ENCODE measurements at places on chromosomes 5 and 9.
A peak's percentile ranks its signal among the peaks of the same experiment; 100 is the strongest.

GRCh38 chr9:134366223-134367031 lies 40.2 kb downstream of the RXRA start:
- DNase-seq = peak; percentile 84

- DNase-seq = peak; percentile 80
Observed at GRCh38 chr5:72387985-72388384, 67.8 kb downstream of the PTCD2 start.

DNA sequence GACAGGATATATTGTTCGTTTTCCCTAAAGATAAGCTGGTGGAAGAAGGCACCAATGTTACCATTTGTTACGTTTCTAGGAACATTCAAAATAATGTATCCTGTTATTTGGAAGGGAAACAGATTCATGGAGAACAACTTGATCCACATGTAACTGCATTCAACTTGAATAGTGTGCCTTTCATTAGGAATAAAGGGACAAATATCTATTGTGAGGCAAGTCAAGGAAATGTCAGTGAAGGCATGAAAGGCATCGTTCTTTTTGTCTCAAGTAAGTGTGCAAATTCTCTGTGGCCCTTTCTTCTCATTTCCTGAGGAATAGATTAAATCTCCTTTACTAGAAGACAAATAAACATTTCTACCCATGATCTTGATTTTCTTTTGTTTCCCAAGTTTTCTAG lies 38.0 kb downstream of the OSMR start:
- no peak for DNase-seq

- no peak for DNase-seq
Observed at GRCh38 chr5:43731573-43731972, 128.6 kb downstream of the NNT start.

GRCh38 chr9:33250458-33250995 lies 10.6 kb downstream of the SPINK4 start:
- DNase-seq = no peak

DNA sequence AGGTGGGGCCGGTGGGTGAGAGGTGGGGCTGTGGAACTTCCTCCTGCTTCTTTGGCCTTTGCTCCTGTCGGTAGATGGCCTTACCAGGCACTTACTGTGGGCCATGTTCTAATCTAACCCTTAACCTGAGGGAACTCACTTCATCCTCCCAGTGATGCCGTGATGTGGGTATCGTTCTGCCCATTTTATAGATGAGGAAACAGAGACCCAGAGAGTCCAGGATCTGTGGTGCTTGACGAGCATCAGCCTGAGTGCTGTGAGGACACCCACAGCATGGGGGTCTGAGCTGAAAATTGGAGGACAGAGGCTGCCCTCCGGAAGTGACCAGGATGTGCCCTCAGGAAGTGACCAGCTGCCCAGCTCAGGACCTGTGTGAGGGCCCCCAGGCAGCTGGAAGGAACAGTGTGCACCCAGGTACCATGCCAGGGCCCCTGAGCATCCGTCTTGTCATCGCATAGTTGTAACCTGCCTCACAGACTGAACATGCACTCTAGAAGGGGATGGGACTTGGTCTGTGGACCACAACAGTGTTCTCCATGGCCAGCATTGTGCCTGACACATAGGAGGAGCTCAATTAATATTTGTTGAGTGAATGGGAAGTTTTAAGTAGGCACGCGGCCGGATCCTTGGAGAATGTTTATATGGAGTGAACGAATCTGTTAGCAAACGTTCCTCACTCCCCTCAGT lies 8.5 kb downstream of the NEK6 start:
- no peak for DNase-seq

DNA sequence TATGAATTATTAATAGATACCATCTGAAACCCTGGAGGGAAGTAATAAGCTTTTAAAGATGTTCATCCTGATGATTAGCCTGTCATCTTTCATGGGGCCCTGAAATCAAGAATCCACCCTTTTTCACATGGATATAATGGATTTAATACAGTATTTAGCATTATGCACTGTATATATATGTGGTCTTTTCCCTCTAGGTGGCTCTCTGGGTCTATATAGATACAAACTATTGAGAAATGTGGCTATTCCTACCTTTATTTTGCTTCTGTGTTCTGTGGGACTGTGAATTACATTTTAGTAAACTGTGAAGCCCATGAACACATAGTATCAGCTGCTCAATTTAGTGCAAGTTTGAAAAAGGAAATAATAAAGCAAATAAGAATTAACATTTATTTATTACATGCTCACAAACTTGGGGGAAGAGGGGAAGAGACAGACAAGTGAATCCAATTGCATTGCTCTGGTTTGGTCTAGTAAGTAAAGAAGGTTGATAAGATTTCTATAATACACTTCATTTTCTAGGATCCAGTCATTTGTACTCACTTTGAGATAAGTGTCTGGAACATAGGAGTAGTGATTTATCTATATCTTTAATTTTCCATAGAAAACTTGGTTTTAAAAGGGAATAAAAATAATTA lies 112.2 kb downstream of the SCAMP1 start:
- no peak for DNase-seq

GRCh38 chr5:148957591-148958202 lies 105.2 kb downstream of the SH3TC2 start:
- DNase-seq = peak; percentile 58

DNA sequence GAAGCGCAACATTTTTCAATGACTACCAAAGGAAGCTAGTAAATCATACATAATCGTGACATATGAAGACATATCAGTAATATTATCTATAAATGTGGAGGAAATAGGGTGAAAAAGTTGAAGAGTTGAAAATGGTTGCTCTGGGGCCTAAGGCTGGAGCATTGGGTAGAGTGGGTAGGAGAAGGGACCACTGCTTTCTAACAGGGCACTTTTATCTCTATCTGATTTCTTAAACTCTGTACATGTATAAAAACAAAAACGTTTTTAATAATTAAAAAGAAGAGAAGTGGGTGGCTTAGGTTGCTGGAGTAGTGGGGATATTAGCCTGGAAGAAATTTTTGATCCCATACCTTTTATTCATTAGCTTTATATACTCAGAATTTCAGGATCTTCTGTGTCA lies 44.2 kb upstream of the ITGA1 start:
- no peak for DNase-seq

GRCh38 chr5:69231851-69232250 lies 2.8 kb upstream of the CDK7 start:
- no peak for DNase-seq

DNA sequence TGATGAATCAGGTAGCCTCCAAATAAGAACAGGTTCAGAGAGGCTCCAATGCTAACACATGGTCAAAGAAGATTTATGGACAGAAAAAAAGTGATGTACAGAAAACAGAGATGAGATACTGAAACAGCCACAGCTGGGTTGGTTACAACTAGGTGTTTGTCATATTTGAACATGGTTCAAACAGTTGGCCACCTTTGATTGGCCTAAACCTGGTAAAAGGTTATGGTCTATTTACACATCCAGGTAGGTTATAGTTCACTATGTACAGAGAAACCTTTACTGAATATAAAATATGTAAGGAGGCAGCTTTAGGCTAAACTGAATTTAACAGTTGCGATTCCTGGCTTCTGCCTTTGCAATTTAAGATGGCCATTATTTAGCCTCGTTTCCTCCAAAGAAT lies 134.0 kb upstream of the ZNF366 start:
- DNase-seq = no peak

DNA sequence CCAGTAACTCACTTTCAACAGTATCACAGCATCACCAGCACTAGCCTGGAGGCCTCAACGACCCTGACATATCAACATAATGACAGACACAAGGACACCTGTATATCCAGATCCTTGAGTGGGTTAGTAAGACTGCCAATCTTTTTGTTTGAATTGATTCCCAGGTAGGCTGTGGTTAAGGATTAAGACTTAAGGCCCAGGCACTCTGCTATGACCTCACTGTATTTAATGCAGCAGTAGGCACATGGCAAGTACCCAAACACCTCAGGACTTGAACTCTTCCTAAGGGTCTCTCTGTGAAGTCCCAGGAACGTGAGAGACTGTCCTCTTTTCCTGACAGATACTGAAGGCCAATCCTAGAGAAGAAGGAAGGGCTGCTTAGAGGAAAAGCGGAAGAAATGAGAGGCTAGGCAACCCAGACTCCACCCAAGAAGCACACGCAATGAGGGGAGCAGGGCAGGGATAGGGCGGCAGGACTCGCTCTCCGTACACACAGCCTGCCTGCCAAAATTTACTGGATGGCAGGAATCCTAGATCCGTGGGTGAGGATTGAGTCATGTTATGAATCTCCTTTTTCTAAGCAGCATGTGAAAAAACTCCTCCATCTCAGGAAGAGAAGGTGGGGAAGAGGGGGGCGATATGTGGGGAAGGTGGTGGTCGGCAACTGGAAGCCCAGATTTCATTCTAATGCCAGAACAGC lies 93.4 kb downstream of the SIL1 start:
- peak; percentile 11 for DNase-seq

DNA sequence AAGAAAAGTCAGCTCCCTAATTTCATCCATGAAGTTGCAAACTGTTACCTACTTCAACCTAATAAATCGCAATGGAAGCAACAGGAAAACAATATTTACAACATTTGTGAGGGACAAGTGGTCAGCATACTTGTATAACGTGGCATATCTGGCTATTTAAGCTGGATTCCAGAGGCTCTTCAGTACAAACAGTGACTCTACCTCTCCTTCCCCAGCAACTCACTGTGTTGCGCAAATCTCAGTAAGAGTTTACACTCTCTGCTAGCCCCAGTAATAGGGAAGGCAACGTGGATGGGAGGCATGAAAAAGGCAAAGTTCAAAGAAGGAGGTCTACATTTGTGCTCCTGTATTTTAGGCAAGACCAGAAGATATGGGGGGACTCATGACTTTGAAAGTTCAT lies 18.9 kb upstream of the SEMA5A start:
- DNase-seq = no peak

DNA sequence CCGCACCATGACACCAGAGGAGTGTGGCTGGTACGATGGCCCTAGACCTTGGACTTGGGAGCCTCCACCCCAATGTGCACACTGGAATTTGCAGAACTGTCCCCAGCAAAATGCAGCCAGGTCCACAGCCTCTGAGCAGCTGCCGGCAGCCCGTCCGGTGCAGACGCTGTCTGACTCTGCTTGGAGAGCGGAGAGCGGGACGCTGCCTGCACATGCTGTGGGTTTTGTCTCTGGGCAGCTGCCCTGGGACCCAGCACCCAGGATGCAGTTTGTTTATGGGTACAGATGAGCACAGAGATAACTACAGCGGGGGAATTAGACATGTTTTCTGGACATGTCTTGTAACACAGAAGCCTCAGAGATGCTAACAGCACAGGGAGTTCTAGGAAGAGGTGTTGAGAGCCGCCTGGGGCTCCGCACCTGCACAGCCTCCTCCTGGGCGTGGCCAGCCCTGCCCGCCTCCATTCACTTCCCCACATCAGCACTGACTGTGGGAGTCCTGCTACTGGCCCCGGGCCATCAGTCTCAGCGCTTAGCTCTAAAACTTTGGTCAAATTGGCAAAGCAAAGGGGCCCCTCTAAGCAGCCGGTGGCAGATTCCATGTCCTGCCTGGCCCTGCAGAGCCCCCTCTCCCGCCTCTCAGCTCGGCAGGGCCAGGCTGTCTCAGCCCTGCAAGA lies 159.6 kb downstream of the IRX2 start:
- no peak for DNase-seq

DNA sequence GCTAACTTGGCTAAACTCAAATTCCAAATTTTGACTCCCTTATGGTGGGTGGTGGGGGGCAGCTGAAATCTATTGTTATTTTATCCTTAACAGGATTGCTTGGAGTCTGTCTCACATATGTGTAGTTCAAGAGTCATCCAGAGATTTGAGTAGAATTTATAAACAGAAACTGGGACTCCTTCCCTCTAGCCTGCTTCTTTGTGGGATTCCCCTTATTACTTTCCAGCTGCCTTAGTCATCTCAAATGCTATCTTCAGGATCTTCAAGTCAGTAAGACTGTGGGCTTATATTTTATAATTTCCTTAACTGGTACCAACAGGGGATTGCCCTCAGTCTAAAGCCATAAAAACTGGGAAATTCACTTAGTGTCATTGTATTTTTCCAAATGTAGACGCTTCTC lies 55.5 kb downstream of the NNT start:
- DNase-seq = no peak

GRCh38 chr5:56757077-56757476 lies 58.3 kb upstream of the MAP3K1 start:
- DNase-seq = no peak

GRCh38 chr9:22084336-22085035 lies 75.4 kb upstream of the CDKN2B start:
- DNase-seq = peak; percentile 53

GRCh38 chr5:44388321-44389089 lies 715 bp downstream of the FGF10 start:
- peak; percentile 44 for DNase-seq

- no peak for DNase-seq
Observed at GRCh38 chr9:15116130-15116580, 190.9 kb downstream of the TTC39B start.

DNA sequence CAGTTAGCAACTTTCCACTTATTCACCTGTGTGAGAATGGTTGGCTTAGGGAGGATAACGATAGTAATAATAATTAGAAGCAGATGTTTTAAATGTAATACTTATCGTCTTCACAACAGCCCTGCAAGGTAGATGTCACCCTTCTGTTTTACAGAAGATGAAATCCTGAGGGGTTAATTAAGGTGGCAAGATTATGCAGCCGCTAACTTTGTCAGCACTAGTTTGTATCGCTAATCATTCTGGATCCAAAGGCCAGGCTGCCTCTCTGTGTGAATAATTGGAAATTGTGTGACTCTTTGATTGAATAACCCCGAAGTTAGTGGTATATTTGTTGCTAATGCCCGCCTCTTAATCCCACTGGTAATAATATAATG lies 635 bp downstream of the IFT74 start:
- DNase-seq = no peak

- DNase-seq = no peak
Observed at GRCh38 chr5:72849546-72849945, 33.1 kb downstream of the TNPO1 start.

- no peak for DNase-seq
Observed at GRCh38 chr9:8429768-8430167, 630.2 kb upstream of the DMAC1 start.

DNA sequence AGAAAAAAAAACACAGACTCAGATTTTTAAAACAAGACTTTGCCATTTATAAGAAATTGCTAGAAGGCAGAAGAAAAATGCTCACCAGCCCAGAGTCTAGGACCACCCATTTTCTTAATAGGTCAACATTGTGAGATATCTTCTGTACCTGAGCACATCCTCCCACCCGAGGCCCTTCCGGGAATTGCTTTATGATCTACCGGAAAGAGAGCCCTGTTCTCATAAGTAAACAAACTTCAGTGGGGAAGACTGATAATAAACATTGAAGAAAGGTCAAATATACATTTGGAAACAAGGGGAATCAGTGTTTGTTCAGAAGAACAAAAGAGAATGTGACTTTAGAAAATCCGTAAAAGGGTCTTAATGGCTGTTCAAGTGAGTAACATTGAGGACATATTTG lies 44.4 kb downstream of the PRKACG start:
- DNase-seq = no peak

DNA sequence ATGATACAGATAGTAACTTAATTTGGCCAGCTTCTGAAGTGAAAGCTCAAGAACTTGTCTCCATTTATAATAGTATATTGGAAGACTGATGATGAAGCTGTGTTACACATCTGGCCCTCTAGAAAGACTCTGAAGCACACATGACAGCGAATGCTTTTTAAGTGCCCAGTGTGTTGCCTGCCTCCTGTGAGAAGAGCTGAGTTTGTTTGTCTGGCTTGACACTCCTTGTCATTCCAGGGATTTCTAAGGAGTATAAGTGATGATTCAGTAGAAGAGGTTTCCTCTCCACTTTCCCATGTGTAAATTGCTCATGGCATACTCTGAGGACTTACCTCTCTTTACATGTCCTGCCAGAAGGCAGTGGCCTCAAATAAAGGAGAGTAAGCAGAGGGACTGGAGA lies 30.4 kb upstream of the LRRTM2 start:
- peak; percentile 11 for DNase-seq

- no peak for DNase-seq
Observed at GRCh38 chr5:40396317-40396716, 283.4 kb upstream of the PTGER4 start.

Measured in urothelium cell line (cell line).